NCI-H2171 treated with DMSO at 0.1 percent for 48 hours (cell line): ENCODE measurements at places on chromosomes 6 and 20.

DNA sequence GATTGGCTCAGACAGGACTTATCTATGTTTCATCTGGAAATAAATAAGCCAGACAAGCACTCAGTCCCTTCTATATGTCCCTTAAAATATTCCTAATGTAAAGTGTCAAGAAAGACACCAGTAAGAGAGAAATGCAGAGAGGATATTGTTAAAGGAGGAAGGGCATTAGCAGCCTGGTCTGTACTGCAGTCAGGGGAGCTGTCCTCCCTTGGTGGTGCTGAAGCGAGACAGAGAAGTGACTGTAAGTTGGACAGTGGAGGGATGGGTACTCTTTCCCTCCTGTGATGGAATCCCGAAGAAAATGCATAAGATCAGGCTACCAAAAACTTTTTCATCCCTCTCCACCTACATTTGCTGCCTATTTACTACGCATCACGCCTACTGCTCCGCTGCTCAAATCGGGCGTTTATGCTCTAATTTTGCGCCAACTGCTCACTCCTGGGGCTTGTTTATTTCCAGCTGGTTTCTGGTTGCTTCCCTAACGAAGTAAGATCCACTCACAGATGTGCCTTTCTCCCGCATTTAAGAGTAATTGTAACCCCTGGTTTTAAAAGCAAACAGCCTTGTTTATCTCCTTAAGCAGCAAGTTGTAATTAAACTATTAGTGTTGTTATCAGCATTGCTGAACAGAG, 35.2 kb downstream of the PHACTR1 start:
- DNase-seq, result no peak

DNA sequence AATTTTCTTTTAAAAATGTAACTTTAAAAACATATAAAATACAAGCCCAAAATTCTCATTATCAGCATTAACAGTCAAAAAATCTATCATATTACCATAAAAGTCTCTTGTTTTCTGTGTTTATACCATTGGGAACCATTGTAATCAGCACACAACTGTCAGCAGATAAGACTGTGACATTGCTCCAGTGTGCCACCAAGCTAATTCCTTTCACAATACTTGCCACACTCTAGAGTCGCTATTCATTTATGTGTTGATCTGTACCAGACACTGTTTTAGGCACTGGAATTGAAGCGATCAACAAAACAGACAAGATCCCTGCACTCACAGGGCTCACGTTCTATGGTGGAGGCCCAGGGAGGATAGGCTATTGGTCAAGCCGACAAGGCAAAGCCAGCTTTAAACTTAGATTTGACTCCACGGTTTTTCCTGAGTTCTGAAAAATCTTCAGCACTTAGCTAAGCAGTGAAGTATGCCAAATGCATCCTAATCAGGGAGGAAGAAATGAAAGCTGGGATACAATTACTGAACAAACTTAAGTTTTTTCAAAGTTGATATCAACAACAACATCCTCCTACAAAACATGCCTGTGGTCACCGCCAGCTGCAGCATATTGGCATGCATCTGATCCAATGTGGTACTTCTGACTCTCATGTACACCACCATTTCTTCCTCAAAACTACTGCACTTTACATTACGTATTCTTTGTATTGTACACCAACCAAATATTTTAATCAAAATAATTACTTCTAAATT, 60.5 kb downstream of the GMDS start:
- no peak for DNase-seq

- DNase-seq, result no peak
Observed at GRCh38 chr6:163741743-163742363, 327.3 kb downstream of the QKI start.

- DNase-seq, result no peak
Observed at GRCh38 chr6:18501663-18502013, 114.5 kb downstream of the RNF144B start.
